PC-3 (cell line): ENCODE measurements at places on chromosomes 12 and 14. TPM values are rescaled to one million over a fixed set of nuclear protein-coding genes. Genes with fewer than 3 reads are reported as not detected.

Gene PMEL
- 0.35 and 2.0 TPM in 2 replicates for total RNA-seq

Gene SLC24A4
- total RNA-seq: not detected in 2 replicates

- H3K4me3 ChIP-seq: no peak overlapping the region
- no peak overlapping the region for H3K27ac ChIP-seq
- no peaks in the 10 kb centered on the region for H3K36me3 ChIP-seq
- H3K27me3 ChIP-seq: no peaks in the 10 kb centered on the region
Observed at GRCh38 chr12:56886319-56886718, 47.9 kb downstream of the SDR9C7 start.

DNA sequence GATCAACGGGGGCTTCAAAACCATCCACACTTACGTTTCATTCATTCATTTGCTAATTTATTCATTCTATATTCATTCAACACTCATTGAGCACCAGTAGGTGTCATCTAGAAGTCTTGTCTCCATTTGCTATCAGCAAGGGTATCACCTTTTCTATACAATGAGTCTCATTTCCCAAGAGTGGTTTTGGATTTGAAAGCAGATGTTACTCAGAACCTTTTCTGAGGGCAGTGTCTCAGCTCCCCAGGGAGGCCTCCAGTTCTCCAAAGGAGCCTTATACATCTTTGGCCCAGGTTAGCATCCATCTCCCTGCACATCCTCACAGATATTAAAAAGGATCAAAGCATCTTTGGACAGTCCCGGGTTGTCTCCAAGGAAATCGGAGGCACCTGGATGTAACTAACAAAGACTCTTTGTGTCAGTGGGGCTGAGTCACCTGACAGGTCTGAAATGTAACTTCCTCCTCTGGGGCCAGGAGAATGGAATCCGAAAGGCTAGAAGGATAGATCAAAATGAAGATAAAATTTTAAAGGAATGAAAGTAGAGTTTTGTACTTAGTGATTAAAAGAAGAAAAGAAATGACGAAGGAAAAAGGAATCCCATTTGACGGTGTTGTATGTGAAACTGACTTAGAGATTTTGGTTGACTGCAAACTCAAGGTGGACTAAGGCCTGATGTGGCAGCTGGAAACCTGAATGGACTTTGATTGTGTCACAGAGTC, 103.0 kb downstream of the VCPKMT start:
- no peaks in the 10 kb centered on the region for H3K27me3 ChIP-seq
- peak; percentile 95 for DNase-seq
- peak overlapping the region; percentile 96 for H3K27ac ChIP-seq
- peaks cover 46% of the 10 kb centered on the region for H3K4me1 ChIP-seq

DNA sequence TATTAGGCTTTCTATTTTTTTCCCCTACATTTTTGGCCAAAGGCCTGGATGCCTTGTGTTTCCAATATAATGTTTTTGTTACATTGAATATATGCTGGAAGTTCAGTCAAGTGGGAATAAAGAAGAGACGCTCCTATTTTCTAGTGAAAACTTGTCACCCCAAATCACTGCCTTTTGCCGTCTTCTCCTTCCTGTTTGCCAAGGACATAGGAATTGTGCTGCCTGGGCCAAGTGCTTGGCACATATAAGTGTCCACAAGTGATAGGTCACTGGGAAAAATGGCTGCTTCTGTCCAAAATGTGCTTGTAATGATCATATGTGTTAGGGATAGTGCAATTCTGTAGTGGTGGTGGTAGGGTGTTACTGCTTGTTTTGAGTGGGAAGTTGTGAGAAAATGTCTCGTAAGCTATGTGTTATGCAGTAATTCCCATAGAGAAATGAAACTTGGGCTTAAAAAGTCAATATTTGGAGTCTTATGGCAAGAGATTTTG, 11.6 kb upstream of the KCNJ8 start:
- no peaks in the 10 kb centered on the region for H3K4me1 ChIP-seq
- no peak for DNase-seq
- H3K27ac ChIP-seq: no peak overlapping the region
- no peaks in the 10 kb centered on the region for H3K27me3 ChIP-seq

GRCh38 chr12:67413577-67413976, 144.4 kb downstream of the CAND1 start:
- DNase-seq: peak; percentile 67
- no peak overlapping the region for H3K4me3 ChIP-seq
- peaks cover 10% of the 10 kb centered on the region for H3K4me1 ChIP-seq
- no peak overlapping the region for H3K27ac ChIP-seq

Gene SLC5A8
- total RNA-seq: not detected in 2 replicates

GRCh38 chr12:70094467-70094866, 148.8 kb upstream of the CNOT2 start:
- no peaks in the 10 kb centered on the region for H3K36me3 ChIP-seq
- no peaks in the 10 kb centered on the region for H3K4me1 ChIP-seq
- no peaks in the 10 kb centered on the region for H3K27me3 ChIP-seq
- no peak overlapping the region for H3K4me3 ChIP-seq

DNA sequence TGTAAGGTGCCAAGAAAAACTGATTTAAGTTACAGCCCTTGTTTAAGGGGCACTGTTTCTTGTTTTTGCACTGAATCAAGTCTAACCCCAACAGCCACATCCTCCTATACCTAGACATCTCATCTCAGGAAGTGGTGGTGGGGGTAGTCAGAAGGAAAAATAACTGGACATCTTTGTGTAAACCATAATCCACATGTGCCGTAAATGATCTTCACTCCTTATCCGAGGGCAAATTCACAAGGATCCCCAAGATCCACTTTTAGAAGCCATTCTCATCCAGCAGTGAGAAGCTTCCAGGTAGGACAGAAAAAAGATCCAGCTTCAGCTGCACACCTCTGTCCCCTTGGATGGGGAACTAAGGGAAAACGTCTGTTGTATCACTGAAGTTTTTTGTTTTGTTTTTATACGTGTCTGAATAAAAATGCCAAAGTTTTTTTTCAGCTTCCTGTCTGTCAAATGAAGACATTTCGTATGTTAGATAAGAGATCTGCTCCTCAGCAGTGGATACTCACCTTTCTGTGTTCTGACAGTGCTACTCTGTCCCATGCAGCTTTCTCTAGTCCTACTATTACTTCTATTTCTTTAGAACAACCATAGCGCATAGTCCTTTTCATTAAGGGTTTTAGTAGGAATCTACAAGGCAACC, 1.2 kb upstream of the PA2G4 start:
- no peak for DNase-seq
- peaks cover 24% of the 10 kb centered on the region for H3K36me3 ChIP-seq
- H3K27ac ChIP-seq: peak overlapping the region; percentile 81
- peaks cover 25% of the 10 kb centered on the region for H3K4me1 ChIP-seq

Gene BAG5
- total RNA-seq: 28.1 and 33.0 TPM in 2 replicates

Gene NKX2-1
- total RNA-seq: not detected in 2 replicates

Gene GRIP1
- total RNA-seq: 2.0 and 8.4 TPM in 2 replicates

DNA sequence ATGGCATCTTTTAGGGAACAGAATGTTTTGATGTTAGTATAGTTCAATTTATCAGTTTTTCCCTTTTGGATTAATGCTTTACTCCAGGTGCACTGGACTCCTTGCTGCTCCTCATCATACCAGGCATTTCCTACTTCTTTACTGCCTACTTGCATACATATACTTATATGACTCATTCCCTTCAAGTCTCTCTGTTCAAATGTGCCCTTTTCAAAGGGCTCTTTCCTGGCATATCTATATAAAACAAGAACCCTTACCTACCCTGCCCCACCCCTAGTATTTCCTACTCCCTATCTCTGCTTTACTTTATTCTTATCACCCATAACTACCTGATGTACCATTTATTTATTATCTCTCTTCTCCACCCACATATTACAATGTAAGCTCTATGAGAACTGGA, 90.6 kb downstream of the CAPZA3 start:
- H3K4me3 ChIP-seq: no peak overlapping the region
- no peaks in the 10 kb centered on the region for H3K36me3 ChIP-seq
- H3K27me3 ChIP-seq: no peaks in the 10 kb centered on the region

Gene ARHGEF40
- 2.7 and 3.9 TPM in 2 replicates for total RNA-seq

- H3K4me3 ChIP-seq: no peak overlapping the region
- peaks cover 55% of the 10 kb centered on the region for H3K27me3 ChIP-seq
- no peaks in the 10 kb centered on the region for H3K4me1 ChIP-seq
- DNase-seq: no peak
- H3K27ac ChIP-seq: no peak overlapping the region
Observed at GRCh38 chr14:56569174-56569573, 10.4 kb upstream of the TMEM260 start.

Gene GNB3
- total RNA-seq: 1.8 TPM in 1 of 2 replicates, not detected in the other

DNA sequence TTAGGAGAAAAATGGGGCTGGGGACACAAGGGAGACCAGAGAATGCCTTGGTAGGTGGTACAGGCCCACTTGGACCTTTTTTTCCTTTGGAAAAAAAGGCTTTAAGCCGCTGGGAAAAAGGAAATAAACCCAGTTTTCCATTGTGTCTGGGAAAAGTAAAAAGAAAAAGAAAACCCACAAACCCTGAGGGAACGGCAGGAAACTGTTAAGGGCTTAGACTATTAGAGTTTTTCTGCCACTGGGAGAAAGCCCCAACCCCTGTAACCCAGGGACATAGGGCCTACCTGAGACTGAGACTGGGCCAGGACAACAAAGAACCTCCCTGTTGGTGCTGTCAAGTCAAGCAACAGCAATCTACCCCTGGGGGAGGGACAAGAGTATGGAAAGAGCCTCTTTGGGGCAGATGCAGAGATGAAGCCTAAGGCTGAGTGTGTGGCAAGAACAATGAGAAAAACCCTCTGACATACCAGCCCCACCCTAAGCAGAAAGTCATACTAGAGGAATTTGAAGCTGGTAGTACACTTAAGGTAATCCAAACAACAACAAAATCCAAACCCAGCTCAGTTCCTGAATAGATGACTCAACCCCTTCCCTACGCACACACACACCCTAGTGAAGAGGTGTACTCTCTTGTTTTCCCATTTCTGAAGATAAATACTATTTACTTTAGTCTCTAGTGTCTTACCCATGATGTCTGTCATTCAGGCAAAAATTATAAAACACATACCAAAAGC, 22.8 kb downstream of the ATF1 start:
- no peaks in the 10 kb centered on the region for H3K27me3 ChIP-seq
- peaks cover 41% of the 10 kb centered on the region for H3K4me1 ChIP-seq
- H3K36me3 ChIP-seq: peaks cover 12% of the 10 kb centered on the region
- peak; percentile 98 for DNase-seq

DNA sequence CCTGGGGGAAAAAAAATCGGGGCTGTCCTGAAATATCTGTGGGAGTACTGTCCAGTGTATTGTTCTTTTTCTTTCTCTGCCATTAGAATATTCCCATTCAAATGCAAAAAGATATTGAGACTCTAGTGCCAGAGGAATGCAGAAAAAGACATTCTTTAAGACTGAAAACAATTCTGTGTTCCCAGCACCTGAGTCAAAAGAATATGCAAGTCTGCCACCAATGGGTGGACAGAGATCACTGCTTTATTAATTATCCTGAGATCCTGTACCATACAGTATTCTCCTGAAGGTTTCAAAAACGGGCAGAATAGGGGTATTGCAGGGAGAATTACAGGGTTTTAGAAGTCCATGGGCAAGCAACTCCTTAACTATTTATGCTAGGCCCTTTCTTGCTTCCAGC, 361.8 kb downstream of the C12orf50 start:
- no peak overlapping the region for H3K4me3 ChIP-seq
- DNase-seq: peak; percentile 61
- no peaks in the 10 kb centered on the region for H3K36me3 ChIP-seq
- no peaks in the 10 kb centered on the region for H3K4me1 ChIP-seq

DNA sequence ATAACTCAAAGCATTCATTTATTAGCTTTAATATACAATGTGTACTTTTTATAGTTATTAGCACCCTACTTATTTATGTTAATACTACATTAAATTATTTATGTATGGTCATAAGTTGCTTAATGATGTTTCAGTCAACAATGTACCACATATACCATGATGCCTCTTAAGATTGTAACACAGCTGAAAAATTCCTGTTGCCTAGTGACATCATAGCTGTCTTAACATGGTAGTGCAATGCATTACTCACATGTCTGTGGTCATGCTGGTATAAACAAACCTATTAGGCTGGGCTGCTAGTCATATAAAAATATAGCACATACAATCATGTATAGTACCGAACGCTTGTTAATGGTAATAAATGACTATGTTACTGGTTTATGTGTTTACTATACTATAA, 120.4 kb downstream of the ANO6 start:
- H3K36me3 ChIP-seq: no peaks in the 10 kb centered on the region
- peaks cover 5% of the 10 kb centered on the region; the same call in 1 of the 2 replicates for H3K4me1 ChIP-seq
- H3K27ac ChIP-seq: no peak overlapping the region
- H3K27me3 ChIP-seq: no peaks in the 10 kb centered on the region
- peak; percentile 46 for DNase-seq

- H3K4me3 ChIP-seq: no peak overlapping the region
- peaks cover 44% of the 10 kb centered on the region for H3K27me3 ChIP-seq
- no peak overlapping the region for H3K27ac ChIP-seq
Observed at GRCh38 chr14:57302883-57303282, 34.1 kb downstream of the AP5M1 start.

- no peak overlapping the region for H3K27ac ChIP-seq
- no peak for DNase-seq
- no peaks in the 10 kb centered on the region for H3K36me3 ChIP-seq
- H3K4me3 ChIP-seq: no peak overlapping the region
Observed at GRCh38 chr12:50081096-50081808, 3.9 kb upstream of the SMARCD1 start.

Gene ASCL1
- total RNA-seq: not detected in 2 replicates

GRCh38 chr12:38555620-38556591, 239.3 kb downstream of the ALG10B start:
- DNase-seq: peak; percentile 41
- H3K36me3 ChIP-seq: no peaks in the 10 kb centered on the region

Gene PMCH
- total RNA-seq: not detected in 2 replicates
